Occipital lobe (tissue), 3 donors: ENCODE measurements at places on chromosomes 16 and 17.

- no peak for DNase-seq
These were observed 109.0 kb downstream of the SYCE1L start for GRCh38 chr16:77308163-77308561.

- DNase-seq = no peak
These were observed 9.4 kb downstream of the C16orf86 start for GRCh38 chr16:67675999-67676398.

- no peak for DNase-seq
These were observed 188.8 kb upstream of the CHMP6 start for GRCh38 chr17:80802626-80803450.

DNA sequence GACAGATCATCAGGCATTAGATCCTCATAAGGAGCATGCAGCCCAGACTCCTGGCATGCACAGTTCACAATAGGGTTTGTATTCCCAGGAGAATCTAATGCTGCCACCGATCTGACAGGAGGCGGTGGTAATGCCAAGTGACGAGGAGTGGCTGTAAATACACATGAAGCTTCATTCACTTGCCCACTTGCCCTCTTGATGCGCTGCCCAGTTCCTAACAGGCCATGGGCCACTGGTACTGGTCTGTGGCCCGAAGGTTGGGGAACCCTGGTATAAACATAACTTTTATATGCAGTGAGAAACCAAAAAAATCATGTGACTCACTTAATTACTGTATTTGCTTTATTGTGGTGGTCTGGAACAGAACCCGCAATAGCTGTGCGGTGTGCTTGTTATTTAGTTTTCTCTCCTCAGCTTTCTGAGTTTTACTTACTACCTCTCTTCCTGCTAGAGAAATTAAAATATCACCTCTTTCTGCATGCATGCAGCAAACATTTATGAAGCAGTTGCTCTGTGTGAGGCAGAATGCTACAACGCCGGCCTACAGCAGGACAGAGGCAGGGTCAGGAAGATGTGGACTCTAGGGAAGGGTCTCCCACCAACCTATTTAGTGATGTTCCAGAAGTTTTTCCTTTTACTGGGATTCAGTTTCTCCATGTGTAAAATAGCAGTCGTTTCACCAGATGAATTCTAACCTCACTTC is 151.3 kb downstream of the MAF start:
- DNase-seq = no peak

GRCh38 chr16:66616592-66616991 is 12.1 kb downstream of the CMTM3 start:
- DNase-seq = no peak

DNA sequence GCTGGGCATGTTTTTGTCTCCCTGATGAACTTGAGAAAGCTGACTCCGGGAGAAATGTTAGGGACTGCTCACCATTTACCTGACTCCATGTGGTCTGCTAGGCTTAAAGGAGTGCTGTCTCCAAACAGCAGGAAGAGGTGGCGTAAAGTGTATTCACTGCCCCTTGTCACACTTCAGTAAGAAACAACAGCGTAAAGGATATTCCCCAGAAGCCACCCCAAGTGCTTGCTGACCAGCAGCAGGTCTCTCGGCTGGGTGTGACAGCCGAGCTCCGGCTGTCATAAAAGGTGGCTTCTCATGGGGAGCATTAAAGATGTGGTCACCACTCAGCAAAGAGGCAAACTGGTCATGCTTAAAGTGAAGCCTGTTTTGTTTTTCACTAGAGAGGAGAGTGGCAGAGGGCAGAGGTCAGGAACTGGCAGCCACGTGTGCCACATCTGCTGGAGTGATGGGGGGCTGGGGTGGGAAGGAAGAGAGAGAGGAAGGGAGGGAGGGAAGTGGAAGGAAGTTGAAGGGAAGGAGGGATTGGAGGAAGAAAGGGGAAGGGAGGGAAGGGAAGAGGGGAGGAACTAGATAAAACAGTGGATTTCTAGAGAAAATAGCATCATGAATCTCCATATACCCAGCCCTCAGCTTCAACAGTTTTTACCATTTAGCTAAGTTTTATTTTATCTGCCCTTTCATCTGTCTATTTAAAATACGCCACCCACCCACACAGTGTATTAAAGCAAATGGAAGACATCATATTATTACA is 119.3 kb downstream of the CLEC16A start:
- no peak for DNase-seq

GRCh38 chr16:85061566-85061965 is 34.0 kb downstream of the KIAA0513 start:
- DNase-seq = no peak

GRCh38 chr16:19933740-19934139 is 49.1 kb upstream of the GPRC5B start:
- no peak for DNase-seq

DNA sequence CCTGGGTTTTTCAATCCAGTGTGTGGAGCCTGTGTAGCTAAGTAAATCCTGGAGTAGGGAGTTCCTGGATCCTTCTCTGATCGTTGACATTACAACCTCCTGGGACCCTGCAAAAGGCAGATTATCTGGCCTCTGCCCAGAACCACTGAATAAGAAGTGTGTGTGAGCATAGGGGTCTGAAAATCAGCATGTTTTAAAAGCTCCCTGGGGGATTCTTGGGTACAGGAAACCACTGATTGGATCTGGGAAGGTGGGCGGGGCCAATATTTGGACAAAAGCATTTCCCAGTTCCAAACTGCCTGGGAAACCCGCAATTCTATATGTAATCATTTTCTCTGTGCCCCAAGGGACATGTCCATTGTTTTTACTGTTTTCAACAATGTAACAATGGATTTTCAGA is 27.2 kb upstream of the BEAN1 start:
- DNase-seq = no peak

- no peak for DNase-seq
These were observed 944 bp downstream of the CDH16 start for GRCh38 chr16:66917741-66918140.

- no peak for DNase-seq
These were observed 8.9 kb upstream of the ZNF200 start for GRCh38 chr16:3243882-3244281.

DNA sequence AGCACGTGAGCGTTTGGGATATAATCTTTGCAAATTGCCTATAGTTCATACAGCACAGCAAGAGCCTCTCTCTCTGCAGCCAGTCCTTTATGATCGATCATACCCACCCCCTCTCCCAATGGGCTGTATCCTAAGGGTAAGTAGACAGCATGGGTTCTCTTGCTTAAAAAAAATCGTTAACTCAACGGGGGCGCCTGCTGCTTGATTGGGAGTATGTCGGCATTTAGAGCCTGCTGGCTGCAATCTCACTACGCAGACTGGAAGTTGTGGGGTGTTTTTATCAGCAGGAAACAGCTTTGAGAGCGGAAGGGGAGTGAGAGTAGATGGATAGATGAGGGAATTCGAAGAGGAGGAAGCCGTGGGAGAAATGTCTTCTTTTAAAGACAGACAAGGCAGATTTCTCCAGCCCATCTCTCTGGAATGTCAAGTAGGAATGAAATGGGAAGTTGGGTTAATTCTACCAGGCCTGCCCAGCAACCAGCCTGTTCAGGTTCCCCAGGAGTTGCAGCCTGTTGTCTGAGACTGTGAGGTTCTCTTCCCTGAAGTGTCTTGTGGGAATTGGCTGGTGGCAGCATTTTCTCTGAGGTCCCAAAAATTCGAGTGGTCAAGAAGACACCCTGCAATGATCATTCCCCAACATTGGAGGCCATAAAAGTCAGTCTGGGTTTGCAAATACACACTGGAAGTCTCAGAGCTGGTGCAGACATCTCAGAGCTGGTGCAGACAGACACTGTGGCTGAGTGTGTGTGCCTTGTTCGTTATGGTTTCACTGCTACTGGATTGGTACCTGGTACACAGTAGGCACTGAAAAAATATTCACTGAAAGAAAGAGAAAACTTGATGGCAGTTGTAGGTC is 65.6 kb downstream of the PRKCB start:
- no peak for DNase-seq

DNA sequence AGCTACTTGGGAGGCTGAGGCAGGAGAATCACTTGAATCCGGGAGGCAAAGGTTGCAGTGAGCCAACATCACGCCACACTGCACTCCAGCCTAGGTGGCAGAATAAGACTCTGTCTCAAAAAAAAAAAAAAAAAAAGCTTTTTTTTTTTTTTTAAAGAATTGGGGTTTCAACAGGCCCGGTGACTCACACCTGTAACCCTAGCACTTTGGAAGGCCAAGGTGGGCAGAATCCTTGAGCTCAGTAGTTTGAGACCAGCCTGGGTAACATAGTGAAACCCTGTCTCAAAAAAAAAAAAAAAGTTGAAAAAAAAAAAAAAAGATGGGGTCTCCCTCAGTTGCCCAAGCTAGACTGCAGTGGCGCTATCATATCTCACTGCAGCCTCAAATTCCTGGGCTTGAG is 6.6 kb upstream of the HEXIM2 start:
- no peak for DNase-seq

- no peak for DNase-seq
These were observed 5.8 kb upstream of the ABCA9 start for GRCh38 chr17:69066482-69066881.

- no peak for DNase-seq
These were observed 18.4 kb upstream of the C16orf82 start for GRCh38 chr16:27048316-27048715.

DNA sequence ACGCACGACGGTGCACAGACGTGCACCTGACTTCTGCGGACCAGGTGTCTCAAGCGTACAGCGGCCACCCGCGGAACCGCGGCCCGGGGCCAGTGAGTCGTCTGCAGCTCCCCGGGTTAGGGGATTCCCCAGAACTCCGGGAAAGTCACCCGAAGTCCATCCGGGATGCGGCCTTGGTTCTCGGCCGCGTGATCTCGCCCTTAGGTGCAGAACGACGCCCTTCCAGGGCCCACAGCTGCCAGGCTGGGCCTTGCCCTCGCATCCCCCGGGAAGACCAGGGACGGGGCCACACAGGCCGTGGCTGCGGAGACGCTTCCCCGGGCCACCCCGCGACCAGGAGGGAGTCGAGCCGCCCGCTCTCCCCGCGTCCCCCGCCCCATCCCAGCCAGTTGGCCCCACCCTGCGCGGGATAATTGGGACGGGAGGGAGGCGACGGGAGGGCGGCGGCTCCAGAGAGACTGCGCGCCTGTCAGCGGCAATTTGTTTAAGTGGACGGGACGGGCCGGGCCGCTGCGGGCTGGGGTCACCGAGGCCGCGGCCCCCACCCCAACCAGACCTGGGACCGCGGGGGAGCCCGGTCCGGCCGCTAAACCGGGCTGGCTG is 3.6 kb upstream of the TBX2 start:
- DNase-seq = no peak

DNA sequence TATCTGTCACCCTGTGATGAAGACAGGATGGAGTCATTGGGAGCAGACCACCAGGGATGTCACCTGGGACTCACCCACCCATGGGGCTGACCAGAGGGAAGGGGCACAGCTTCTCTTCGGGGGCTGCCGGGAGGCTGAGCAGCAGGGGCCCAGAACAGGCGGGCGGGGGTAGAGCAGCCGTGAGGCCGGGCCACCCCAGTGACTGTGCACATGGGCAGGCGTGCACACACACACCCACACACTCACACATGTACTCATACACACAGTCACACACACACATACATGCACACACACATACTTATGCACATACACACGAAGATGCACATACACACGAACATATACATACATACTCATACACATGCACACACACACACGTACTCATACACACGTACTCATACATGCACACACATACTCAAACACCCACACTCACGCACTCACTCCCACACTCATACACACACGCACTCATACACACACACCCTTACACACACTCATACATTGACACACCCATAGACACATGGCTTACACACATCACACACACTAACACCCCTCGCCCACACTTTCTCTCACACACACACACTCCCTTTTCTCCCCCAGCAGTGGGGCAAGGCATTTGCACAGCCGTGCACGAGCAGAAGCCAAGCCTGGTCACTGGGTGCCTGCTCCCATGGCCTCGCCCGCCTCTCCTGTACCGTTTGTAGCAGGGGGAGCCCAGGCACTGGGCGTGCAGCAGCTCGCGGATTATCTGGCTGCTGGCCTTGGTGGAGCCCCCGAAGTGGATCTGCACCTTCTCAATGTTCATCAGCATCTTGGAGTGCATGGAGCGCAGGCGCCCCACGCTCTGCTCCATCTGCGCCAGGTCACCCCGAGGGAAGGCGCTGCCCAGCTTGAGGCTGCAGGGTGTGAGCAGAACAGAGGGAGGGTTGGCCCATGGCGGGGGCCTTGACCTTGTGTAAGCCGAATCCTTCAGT is 12.4 kb downstream of the UBALD2 start:
- no peak for DNase-seq

DNA sequence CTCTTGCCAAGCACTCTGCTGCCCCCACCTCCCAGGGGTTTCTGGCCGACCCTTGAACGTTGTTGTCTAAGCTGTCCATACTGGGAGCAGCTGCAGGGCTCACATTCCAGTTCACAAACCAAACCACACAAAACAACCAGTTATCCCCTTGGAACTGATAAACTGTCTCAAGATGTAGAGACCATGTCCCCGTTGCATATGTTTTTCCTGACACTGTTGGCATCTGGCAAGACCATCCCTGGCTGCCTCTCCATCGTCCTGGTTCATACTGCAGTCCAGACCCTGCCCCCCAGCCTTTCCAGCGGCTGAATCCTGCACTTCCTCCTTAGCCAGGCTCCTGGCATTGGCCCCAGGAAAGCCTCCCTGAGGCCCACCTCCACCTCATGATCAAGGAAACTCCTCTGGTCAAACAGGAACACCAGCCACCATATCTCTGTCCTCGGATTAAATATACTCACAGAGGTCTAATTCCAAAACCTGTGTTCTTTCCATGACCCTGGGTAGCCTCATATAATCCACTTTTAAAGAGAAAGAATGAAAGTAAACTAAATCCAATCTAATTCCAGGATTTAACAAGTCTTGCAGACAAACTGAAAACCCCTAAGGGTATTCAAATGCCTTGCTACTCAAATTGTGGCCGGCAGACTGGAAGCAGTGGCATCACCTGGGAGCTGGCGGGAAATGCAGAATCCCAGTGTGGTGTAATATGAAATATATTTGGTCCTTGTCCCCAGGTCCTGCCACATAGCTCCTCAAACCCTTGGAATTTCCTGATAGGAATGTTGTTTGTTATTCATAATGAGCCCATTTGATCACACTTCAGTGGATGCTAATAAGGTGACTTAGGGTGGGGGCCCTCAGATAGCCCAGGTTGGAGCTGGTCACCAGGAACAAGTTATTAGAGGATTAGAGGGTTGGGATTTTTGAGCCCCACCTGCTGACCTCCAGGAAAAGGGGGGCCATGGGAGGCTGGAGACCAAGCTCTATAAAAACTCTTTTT is 14.2 kb downstream of the GAS7 start:
- DNase-seq = no peak

- peak; percentile 31 for DNase-seq
These were observed 14.7 kb downstream of the KCTD19 start for GRCh38 chr16:67311607-67312488.

DNA sequence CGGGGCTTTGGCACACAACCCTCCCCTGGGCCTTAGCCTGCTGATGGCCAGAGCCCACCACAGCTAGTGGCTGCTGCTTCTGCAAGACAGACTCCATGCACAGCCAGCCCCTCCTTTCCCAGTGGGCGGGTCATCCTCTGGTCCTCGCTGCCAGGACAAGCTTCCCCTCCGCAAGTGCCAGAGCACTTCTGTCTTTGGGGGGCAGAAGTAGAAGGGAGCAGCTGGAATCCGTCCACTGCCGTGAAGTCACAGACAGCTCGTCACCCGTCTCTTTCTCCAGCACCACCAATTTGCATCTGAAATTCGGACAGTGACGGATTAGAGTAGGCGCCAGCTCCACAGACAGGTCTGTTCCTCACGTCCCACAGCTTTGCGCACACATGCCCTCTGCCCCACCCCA is 31.3 kb upstream of the NAT9 start:
- no peak for DNase-seq

- no peak for DNase-seq
These were observed 46.8 kb downstream of the RNF112 start for GRCh38 chr17:19457830-19458271.
